Retina (tissue), 1 donor: ENCODE measurements at places on chromosomes 6 and 20.

GRCh38 chr6:119627908-119628669, 278.5 kb upstream of the MAN1A1 start:
- no peak for DNase-seq

DNA sequence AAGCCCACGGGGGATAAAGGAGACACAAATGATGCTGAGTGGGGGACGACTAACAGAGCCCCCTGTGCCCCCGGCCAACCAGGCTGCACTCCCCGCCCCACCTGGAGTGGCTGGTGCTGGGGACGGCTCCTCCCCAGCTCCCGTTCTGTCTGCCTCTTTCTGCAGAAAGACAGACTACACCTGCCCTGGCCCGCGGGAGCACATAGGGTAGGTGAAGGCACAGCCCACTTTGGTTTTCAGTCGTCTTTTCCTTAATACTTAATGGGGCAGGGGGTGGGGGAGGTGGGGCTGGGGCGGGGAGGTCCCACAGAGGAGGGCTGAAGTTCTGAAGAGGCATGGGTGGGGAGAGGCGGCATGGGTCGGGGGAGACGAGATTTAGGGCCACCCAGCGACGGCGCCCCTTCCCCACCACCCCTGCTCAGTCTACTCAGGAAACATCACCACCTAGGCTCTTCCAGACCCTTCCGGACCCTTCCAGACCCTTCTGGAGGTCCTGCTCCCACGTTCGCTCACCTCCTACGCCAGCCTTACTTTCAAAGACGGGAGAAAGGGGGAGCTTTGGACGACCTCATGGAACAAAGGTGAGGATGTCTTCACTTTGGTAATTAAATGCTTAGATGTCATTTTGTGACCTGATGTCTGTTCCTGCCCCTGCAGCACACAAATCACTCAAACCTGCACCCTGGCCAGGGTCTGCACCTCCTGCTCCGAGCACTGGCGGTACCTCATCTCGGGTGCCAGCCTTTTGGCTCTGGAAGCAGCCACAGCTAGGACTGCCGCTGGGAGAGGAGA, 21.2 kb upstream of the FRMD1 start:
- DNase-seq = no peak

DNA sequence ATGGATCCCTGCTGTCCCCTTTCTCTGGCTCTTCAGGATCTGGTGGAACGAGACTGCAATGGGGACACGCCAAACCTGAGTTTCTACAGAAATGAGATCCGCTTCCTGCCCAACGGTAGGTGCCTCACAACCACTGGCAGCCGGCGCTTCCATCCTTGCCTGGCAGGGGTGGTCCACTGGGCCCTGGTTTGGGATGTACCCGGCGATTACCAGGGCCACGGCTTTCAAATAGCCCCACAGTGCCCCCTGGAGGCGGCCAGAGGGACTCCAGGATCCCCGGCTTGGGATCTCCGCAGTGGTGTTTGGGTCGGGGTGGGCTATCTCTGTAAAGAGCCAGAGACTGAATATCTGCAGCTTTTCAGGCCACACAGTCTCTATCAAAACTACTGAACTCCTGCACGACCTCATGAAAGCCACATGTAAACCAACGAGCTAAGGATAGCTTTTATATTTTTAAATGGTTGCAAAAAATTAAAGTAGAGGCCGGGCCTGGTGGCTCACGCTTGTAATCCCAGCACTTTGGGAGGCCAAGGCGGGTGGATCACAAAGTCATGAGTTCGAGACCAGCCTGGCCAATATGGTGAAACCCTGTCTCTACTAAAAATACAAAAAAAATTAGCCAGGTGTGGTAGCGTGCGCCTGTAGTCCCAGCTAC, 3.7 kb downstream of the OGFR start:
- DNase-seq = peak; percentile 87

DNA sequence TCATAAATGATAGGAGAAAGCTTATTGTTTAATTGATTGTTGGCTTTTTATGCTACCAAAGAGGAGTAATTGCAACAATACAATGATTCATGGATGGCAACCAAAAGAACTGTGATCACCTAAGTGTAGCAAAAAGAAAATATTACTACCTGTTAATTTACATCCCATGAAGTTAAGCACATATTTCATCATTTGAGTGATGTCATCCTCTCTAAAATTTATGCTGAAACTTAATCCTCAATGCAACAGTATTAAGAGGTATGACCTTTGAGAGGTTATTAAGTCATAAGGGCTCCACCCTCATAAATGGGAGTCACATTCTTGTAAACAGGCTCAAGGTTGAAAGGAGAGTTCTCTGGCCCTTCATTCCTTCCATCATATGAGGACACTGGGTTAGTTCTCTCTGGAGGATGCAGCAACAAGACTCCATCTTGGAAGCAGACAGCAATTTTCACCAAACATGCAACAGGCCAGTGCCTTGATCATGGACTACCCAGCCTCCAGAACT, 190.6 kb upstream of the GRIK2 start:
- no peak for DNase-seq

DNA sequence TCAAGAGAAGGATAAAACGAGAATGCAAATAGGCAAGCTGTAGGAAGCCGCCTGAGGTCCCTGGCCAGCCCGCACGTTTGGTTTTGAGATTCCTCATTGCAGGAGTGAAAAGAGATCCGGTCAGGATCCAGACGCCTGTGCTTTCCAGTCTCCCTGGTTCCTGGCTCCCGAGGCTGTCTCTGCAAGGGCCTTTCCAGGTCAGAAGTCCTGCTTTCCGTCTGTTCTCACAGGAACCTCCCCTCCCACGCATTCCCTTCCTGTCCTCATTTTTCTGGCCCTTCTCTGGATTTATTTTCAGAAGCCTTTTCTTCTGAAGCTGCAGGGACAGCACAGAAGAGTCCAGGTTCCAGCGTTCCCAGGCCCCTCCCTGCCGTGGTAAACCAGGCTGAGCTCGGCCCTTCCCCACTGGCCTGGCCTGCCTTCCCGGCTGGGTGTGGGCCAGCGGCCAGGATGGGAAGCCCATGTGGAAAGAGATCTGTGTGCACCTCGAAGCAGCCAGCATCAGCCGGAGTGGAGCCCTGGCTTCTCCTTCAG, 54.0 kb downstream of the TMEM242 start:
- DNase-seq = peak; percentile 41

DNA sequence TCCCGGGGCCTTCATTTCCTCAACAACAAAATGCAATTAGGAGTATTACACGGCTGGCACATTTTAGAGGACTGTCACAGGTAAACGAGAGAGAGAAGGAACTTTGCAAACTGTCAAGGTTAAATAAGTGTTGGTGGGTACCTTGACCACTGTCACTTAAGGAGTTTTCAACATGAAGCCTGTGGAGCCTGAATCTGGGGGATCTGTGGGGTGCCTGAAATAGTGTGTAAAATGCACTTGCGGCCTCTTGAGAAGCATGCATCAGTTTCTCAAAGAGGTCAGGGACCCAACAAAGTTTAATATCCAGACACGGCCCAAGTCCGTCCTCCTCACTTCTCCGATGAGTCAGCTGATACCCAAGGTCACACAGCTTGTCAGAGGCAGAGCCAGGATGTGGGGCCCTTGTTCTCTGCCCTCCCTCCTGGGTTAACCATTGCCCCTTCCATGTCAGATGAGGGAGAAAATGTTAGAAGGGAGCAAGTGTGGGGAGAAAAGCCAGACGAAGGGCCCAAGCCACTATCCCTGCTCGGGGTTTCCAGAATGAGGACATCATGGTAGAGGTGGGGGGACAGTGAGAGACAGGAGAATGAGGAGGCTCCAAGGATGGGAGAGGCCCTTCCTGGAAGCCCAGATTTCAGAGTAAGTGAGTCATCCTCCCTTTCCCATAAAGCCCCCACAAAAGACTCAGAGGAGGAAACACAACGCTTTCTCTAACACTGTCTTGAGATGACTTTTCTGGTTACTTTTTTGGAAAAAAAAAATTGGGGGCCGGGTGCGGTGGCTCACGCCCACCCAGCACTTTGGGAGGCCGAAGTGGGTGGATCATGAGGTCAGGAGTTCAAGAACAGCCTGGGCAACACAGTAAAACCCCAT, 42.2 kb downstream of the C6orf132 start:
- DNase-seq = no peak
